Upper lobe of left lung (tissue), 6 donors: ENCODE measurements at places on chromosomes 4 and X. TPM values are rescaled to one million over a fixed set of nuclear protein-coding genes. Genes with fewer than 3 reads are reported as not detected.

- DNase-seq, result peak; percentile 16
These were observed 8.9 kb downstream of the MSANTD1 start for GRCh38 chr4:3257556-3258482.

INPP4B gene
- 12.4 TPM for total RNA-seq

GRCh38 chr4:53974561-53974960 lies 89.8 kb downstream of the CHIC2 start:
- DNase-seq, result no peak

DNA sequence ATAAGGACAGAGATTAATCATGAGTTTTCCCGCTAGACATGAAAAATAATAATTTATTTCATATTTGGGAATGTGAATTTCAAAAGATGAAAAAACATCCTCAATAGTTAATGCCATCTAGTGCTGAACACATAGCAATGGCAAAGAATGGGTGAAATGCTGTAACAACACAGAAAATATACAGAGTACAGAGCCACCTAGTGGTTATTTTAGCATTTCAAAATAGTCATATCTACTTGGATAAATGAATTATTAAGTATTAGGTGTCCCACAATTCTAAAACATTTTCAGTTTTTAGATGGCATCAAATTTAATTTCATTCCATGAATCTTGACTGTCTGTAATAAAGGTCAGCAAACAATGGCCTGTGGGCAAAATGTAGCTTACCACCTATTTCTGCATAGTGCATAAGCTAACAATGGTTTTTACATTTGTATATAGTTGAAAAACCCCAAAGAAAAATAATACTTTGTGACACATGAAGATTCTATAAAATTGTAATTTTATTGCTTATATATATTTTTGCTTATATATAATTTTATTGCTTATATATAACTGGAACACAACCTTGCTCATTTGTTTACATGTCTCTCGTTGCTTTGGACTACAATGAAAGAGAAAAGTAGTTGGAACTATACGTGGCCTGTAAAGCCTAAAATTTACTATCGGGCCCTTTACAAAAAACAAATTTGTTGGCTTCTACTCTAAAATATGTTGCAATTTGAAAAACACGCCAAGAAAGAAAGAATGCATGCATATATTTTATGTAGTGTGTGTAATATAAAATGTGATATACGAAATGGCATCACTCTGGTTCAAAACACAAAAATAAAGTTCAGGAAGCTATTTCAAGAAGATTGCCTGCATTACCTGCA lies 99.1 kb upstream of the FAM47C start:
- DNase-seq, result no peak

CDKL2 gene
- 18.1 TPM for total RNA-seq

PCDH18 gene
- 4.2 TPM for total RNA-seq

KIF4A gene
- total RNA-seq, result 2.6 TPM

GRCh38 chr4:103996637-103997036 lies 276.9 kb upstream of the TACR3 start:
- peak; percentile 32 for DNase-seq

DNA sequence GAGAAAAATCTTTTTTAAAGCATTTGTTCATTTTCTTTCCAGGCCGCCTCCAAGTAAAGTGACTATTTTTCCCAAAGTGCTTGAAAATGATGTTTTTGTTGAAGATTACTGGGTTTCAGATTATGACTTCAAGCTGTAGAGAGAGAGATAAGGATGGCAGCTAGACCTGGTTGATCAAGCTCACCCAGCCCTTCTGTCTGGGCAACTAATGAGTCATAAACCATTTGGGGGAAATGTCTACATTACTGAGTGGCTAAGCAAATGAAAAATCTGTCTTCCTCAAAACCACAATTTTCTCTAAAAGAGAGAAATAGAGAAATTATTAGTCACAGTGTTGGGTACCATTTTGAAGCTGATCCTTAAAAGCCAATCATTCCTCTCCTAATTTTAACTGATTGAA lies 355.4 kb upstream of the CPEB2 start:
- no peak for DNase-seq

GAGE12F gene
- not detected for total RNA-seq

HTRA3 gene
- 13.2 TPM for total RNA-seq

CCDC160 gene
- total RNA-seq, result 4.2 TPM

NOX1 gene
- not detected for total RNA-seq

- DNase-seq, result no peak
These were observed 62.1 kb upstream of the ANTXR2 start for GRCh38 chr4:80134936-80135701.

KIT gene
- 27.8 TPM for total RNA-seq

DNA sequence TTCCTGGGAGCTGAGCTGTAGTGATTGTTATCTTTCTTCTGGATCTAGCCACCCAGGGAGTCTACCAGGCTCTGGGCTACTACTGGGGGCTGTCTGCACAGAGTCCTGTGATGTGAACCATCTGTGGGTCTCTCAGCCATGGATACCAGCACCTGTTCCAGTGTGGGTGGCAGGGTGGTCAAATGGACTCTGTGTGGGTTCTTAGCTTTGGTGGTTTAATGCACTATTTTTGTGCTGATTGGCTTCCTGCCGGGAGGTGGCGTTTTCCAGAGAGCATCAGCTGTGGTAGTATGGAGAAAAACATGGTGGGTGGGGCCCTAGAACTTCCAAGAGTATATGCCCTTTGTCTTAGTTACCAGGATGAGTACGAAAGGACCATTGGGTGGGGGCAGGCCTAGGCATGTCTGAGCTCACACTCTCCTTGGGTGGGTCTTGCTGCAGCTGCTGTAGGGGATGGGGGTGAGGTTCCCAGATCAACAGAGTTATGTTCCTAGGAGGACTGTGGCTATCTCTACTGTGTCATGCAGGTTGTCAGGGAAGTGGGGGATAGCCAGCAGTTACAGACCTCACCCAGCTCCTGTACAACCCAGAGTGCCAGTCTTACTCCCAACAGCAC lies 264.8 kb upstream of the LDB2 start:
- DNase-seq, result no peak

USP17L29 gene
- not detected for total RNA-seq

SMIM10L2A gene
- total RNA-seq, result 1.4 TPM
